ENCODE measurements at places on chromosomes 11 and 22. TPM values are rescaled to one million over a fixed set of nuclear protein-coding genes. Genes with fewer than 3 reads are reported as not detected.

Gene C11orf42
- total RNA-seq: not detected

- no peak for DNase-seq
- H3K27ac ChIP-seq: no peak overlapping the region
- no peaks in the 10 kb centered on the region for H3K27me3 ChIP-seq
- H3K4me3 ChIP-seq: no peak overlapping the region
These were observed 110.0 kb upstream of the KIRREL3 start for GRCh38 chr11:127110542-127110941.

DNA sequence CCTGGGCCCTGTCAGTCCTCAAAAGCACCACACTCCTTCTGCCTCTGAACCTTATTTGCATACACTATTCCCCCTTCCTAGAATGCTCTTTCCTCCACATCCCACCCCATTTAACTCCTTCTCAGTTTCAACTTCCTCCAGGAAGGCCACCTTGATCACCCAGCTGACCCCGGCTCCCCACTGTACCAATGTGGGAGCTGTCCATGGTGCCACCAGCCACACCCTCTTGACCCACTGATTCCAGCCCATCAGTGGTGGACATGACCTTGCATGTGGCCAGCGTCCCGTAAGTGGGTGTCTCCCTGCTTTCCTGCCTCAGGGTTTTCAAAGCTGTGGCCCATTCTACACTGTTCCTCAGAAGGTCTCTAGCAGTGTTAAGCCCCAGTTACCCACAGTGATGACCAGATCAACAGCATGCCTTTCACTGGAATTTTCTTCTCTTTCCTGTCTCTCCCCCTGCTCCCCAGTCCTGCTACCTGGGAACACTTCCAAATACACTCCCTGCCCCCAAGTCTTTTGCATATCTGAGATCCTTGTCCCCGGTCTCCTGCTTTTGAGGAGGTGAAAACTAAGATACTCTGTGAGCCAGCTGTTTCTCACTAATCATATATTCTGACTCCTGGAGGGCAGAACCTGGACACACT lies 346.6 kb downstream of the MN1 start:
- H3K27ac ChIP-seq: no peak overlapping the region
- no peak overlapping the region for H3K4me3 ChIP-seq
- H3K4me1 ChIP-seq: no peaks in the 10 kb centered on the region

- no peaks in the 10 kb centered on the region for H3K36me3 ChIP-seq
- no peaks in the 10 kb centered on the region for H3K4me1 ChIP-seq
- H3K27ac ChIP-seq: no peak overlapping the region
- peaks cover 21% of the 10 kb centered on the region for H3K27me3 ChIP-seq
- no peak for DNase-seq
- H3K4me3 ChIP-seq: no peak overlapping the region
These were observed 1.0 kb downstream of the LYVE1 start for GRCh38 chr11:10567446-10567845.

DNA sequence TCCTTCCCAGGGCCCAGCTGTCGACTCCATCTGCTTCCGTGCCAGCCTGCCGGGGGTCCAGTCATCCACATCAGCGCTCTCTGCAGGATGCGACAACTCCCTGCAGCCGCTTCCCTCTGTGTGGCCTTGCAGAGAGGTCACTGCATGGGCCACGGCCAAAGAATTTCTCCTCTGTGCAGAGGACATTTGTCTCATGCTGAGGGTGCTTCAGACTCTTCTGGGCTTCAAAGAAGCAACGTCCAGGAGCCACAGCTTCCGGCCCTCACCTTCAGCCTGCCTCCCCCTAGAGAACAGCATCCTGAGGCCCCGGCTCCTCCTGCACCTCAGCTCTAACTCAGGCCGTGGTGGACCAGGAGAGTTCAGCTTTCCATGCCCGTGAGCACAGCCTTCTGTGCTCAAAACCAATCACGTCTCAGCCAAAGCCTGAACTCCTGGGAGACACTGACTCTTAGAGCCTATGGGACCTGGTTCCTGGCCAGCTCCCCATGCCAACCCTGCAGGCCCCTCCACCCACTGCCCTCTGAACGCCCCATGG lies 258.9 kb downstream of the BRD1 start:
- no peaks in the 10 kb centered on the region for H3K27me3 ChIP-seq
- no peak for DNase-seq
- H3K4me1 ChIP-seq: no peaks in the 10 kb centered on the region
- no peaks in the 10 kb centered on the region for H3K36me3 ChIP-seq
- no peak overlapping the region for H3K4me3 ChIP-seq
- H3K27ac ChIP-seq: no peak overlapping the region

GRCh38 chr11:2447951-2448650 lies 3.3 kb downstream of the KCNQ1 start:
- H3K27me3 ChIP-seq: peaks cover 3% of the 10 kb centered on the region
- H3K4me1 ChIP-seq: peaks cover 20% of the 10 kb centered on the region
- no peaks in the 10 kb centered on the region for H3K36me3 ChIP-seq
- H3K27ac ChIP-seq: no peak overlapping the region
- DNase-seq: no peak
- H3K4me3 ChIP-seq: no peak overlapping the region

DNA sequence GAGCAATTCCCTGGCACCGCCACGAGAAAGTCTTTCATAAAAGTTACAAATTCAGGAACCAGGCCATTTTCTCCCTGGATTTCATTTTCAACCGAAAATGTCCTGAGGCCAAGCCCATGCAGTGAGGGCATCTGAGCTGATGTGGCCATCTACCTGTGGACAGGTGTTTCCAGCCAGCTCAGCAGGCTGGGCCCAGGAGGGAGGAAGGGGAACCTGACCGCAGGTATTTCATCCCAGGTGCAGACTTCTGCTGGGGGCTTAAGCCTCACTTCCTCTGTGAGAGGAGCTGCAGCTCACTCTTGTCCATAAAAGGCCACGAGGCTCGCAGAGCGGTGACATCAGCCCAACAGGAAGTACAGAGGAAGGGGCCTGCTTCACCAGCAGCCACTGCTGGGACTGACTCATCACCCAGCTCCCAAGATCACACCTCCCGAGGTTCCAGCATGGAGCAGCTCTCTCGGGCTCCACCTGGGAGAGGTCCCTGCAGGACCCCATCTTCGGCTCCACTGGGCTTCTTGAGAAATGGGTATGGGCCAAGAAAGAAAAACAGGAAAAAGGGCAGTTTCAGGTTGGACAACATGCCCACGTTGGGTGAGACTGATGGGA lies 56.4 kb downstream of the MYH9 start:
- no peaks in the 10 kb centered on the region for H3K27me3 ChIP-seq
- H3K27ac ChIP-seq: peak overlapping the region; percentile 98
- H3K4me3 ChIP-seq: peak overlapping the region; percentile 86
- H3K4me1 ChIP-seq: peaks cover 99% of the 10 kb centered on the region
- peaks cover 77% of the 10 kb centered on the region for H3K36me3 ChIP-seq

DNA sequence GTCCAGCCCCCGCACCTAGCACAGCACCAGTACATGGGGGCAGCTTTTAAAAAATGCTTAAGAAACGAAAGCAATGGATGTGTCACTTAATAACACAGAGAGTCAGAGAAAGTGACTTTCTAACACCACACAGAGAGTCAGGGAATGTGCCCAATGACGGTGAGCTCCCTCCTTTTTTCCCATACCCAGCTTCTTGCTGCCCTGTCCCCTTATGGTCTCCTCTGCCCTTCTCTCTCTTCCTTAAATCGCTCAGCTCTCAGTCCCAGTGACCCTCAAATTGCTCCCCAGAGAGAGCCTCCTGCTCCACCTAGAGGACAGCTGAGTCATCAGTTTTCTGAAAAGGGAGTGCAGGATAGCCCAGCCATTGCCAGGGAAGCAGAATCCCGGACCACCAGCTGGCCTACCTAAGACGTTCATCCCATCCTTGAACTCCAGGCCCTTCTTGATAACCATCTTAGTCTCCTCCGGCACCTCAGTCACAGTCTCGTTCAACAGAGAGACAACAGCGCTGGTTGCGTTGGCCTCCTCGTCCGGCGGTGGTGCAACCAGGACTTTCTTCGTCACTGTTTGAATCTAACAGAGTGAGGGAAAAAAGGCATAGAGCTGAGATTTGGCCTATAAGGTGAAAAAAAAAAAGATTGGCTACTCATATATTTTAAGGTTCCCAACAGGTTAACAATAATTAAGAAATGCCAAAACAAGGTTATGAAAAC lies 113.5 kb downstream of the SLC1A2 start:
- no peak for DNase-seq
- H3K4me1 ChIP-seq: peaks cover 28% of the 10 kb centered on the region
- H3K27me3 ChIP-seq: peaks cover 4% of the 10 kb centered on the region
- no peaks in the 10 kb centered on the region for H3K36me3 ChIP-seq
- H3K4me3 ChIP-seq: no peak overlapping the region

Gene SLC22A25
- not detected for total RNA-seq

DNA sequence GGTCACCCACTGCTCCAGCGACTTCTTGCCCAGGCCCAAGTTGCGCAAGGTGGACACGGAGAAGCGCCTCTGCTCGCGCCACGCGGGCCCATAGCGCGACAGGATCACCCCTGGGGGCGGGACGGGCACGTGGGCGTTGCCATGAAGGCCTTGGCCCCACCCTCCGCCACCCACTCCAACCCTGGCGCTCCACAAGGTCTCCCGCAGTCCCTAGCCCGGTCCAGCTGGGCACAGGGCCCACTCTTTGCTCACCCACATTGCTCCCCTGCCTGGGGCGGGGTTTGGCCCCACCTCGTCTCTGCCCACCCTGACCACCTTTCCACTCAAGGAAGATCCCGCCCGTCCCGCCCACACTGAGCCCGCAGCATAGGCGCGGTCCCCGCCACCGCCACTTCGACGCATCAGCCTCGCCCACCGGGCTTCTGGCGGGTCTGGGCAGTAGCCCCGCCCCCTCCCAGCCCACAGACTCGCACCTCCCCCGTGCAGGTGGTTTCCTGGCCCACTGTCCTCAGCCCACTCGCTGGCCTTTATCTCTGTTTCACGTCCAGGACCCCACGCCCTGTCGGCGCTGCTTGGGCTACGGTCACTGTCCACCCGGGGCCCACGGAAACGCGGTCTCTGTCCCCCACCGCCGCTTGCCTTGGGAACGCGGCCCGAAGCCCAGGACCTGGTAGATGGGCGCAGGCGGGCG lies 12.3 kb upstream of the CYP2D6 start:
- no peak for DNase-seq
- no peaks in the 10 kb centered on the region for H3K4me1 ChIP-seq
- no peaks in the 10 kb centered on the region for H3K27me3 ChIP-seq
- peaks cover 13% of the 10 kb centered on the region for H3K36me3 ChIP-seq

DNA sequence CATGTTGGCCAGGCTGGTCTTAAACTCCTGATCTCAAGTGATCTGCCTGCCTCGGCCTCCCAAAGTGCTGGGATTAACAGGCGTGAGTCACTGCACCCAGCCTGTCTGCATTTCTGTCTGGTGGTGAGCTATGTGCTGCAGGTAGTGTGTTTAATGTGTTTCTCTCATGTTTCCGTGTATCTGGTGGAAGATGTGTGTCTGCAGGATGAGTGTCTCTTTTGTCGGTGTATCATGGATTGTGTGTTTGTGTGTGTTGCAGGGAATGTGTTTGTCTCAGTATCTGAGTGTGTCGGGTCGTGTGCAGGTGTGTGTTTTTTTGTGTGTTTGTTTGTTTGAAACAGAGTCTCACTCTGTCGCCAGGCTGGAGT lies 16.1 kb downstream of the SCARF2 start:
- H3K36me3 ChIP-seq: no peaks in the 10 kb centered on the region
- no peak for DNase-seq
- no peak overlapping the region for H3K4me3 ChIP-seq

GRCh38 chr11:106398502-106399075 lies 321.1 kb downstream of the AASDHPPT start:
- no peak overlapping the region for H3K27ac ChIP-seq
- no peaks in the 10 kb centered on the region for H3K4me1 ChIP-seq
- no peak overlapping the region for H3K4me3 ChIP-seq
- no peaks in the 10 kb centered on the region for H3K27me3 ChIP-seq
- DNase-seq: no peak

DNA sequence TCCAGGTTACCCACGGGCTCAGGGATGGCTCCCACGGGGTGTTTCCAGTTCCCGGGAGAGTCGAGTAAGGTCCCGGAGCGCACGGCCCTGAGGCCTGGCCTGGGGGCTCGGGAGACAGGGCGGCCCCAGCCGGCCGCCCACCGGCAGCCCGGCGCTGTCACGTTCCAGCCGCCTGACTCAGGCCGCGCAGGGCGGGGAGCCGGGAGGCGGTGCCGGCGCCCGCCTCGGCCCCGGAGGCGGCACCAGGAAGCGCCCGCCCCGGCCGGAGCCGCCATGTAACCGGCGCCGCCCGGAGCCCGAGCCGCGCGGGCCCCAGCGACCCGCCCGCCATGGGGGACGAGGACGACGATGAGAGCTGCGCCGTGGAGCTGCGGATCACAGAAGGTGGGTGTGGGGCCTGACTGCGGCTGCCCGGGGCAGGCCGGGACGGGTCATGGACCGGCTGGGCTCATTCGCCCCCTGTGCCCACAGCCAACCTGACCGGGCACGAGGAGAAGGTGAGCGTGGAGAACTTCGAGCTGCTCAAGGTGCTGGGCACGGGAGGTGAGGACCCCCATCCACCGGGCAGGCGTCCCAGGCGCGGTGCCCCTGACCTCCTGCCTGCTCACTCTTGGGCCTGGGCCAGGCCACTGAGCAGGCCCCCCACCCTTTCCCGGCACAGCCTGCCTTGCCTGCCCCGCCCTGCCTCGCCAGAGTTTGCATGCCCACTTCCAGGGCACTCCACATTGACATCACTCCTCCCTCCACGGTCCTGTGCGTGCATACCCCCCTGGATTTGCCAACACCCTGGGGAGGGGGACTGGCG lies at the start of gene RPS6KA4:
Gene RPS6KA4, plus strand, starts transcription at position 256 of the 805 bp plus-strand sequence. Its CDS starts 74 bp downstream, at position 330.
- peak within 1 kb of the TSS; percentile 94 for H3K4me3 ChIP-seq
- no peaks in the 10 kb centered on the region for H3K27me3 ChIP-seq
- peak; percentile 52 for DNase-seq

DNA sequence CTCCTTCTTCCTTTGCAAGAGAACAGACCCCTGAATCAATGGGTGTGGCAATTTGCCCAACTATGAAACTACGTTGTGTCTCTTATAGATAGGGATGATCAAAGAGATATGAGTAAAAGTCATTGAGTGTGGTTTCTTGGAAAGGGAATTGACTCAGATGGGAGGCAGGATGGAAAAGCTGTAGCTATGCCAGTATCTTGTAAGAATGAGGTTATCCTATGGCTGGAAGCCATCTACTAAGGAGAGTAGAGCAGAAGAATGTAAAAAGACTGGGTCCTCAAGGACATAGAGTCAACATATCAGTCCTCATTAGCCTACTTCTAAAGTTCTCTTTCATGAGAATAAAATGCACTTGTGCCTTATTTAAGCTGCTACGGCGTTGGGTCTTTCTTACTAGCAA lies 78.9 kb upstream of the POU2AF2 start:
- no peak for DNase-seq
- no peaks in the 10 kb centered on the region for H3K36me3 ChIP-seq
- H3K27ac ChIP-seq: no peak overlapping the region
- H3K27me3 ChIP-seq: peaks cover 2% of the 10 kb centered on the region
- H3K4me3 ChIP-seq: no peak overlapping the region
- H3K4me1 ChIP-seq: no peaks in the 10 kb centered on the region

DNA sequence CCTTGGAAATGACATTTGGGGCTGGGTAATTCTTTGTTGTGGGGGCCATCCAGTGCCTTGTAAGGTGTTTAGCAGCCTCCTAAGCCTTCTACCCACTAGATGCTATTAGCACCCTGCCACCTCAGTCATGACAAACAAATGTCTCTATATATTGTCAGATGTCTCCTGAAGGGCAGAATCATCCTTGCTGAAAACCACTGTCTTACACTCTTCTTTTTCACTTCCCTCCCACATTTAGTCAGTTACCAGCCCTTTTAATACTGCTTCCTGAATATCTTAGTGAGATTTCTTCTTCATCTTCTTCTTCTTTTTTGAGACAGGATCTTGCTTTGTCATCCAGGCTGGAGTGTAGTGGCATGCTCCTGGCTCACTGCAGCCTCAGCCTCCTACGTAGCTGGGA lies 33.1 kb downstream of the TNRC6B start:
- peaks cover 68% of the 10 kb centered on the region for H3K4me1 ChIP-seq
- DNase-seq: no peak
- H3K4me3 ChIP-seq: no peak overlapping the region
- H3K36me3 ChIP-seq: peaks cover 1% of the 10 kb centered on the region

Gene SLC22A12
- not detected for total RNA-seq

Data from activated T-helper 1 cell treated with anti-CD3 and anti-CD28 coated beads, Interleukin-12 subunit alpha, Interleukin-12 subunit beta, Interleukin-2, Interleukin-4 antibody, amounts not matched to agents 30 ng/mL and 10 ng/mL and 1 ng/mL, durations not matched to agents 14 hours and 24 hours and 36 hours (primary cell).